ENCODE measurements at places on chromosomes 5 and 9. TPM values are rescaled to one million over a fixed set of nuclear protein-coding genes. Genes with fewer than 3 reads are reported as not detected.

The PAEP gene
- total RNA-seq = 0.75 TPM

DNA sequence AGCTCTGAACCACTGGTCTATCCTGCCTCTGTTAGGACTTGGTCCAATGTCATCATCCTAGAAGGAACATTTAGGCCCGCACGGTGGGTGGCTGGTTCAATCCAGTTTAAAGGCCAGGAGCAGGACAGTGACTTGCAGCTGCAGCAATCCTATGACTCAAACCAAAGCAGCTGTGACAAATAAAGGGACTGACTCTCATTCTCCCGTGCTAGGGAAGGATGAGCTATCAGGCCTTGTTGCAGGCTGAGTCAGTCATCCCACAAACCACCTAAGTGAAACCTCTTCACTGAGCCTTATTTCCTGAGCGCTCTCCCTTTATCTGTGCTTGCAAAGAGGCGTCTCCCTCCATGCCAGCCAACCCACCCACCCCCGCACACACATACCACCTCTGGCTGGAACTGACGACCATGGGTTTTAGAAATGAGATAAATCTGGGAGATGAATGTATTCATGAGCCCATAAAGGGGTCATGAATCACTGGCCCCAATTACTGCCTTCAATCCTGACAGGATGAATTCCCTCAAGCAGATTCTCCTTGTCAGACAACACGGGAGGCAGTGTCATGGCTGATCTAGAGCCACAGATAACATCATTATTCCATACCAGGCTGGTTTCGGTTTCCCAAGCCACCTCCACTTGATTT lies 93.4 kb downstream of the KCNIP1 start:
- DNase-seq = no peak
- no peak overlapping the region for H3K27ac ChIP-seq
- H3K4me1 ChIP-seq = no peaks in the 10 kb centered on the region
- H3K36me3 ChIP-seq = no peaks in the 10 kb centered on the region
- no peak overlapping the region for H3K4me3 ChIP-seq

The PIGO gene
- total RNA-seq = 20.5 TPM

- H3K4me3 ChIP-seq = no peak overlapping the region
- peaks cover 31% of the 10 kb centered on the region for H3K27me3 ChIP-seq
- no peaks in the 10 kb centered on the region for H3K36me3 ChIP-seq
- no peak for DNase-seq
Observed at GRCh38 chr5:170504616-170505266, 921 bp downstream of the KCNIP1 start.

All from HepG2 (cell line).